Progenitor cell of endocrine pancreas (in vitro differentiated cells): ENCODE measurements at places on chromosomes 13 and 19. TPM values are rescaled to one million over a fixed set of nuclear protein-coding genes. Genes with fewer than 3 reads are reported as not detected.

- DNase-seq: no peak
These were observed 94.1 kb upstream of the FRY start for GRCh38 chr13:31937436-31937835.

DNA sequence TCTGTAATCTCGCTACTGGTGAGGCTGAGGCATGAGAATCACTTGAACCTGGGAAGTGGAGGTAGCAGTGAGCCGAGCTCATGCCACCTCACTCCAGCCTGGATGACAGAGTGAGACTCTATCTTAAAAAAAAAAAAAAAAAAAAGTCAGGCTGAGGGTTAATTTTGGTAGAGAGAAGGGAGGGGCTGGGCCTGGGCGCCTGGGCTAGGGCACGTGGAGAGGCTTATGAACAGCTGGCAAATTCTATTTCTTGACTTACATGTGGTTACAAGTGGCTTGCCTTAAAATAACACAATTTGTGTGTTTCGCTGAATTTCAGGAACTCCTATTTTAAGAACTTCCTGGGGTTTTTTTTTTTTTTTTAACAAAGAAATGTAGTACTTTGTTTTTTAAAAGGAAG lies 47.6 kb upstream of the MAP3K10 start:
- DNase-seq: no peak

- DNase-seq: no peak
These were observed 7.3 kb downstream of the C19orf53 start for GRCh38 chr19:13781547-13781946.

DNA sequence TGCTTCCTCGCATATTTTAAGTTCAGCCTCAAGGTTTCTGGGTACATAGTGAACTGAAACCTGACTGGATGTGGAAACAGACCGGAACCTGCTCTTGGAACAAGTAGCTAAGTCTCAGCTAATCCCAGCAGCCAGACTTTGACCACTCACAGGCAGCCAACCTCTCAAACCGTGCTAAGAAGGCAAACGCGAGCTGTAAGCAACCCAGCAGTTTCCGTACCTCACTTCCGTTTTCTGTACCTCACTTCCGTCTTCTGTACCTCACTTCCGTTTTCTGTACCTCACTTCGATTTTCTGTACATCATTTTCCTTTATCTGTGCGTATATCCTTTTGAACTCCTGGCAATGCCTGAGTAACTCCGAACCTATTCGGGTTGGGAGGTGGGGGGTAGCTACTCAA lies 96.8 kb downstream of the SUCLA2 start:
- DNase-seq: no peak

DNA sequence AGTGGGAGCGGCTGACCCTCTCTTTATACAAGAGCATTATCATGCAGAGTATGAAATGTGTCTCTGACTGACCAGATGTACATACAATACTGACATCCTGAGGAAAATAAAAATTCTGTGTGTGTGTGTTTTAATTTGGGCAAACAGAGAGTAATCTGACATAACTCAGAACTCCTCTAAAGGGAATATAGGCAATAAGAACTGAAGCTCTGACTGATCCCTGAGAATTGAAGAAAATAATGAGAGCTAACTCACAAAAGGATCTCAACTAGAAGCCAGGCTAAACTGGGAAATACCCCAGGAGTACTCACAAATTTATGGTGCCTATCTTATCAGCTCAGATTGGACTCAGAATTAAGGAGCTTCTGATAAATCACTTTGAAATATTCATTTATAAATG lies 539.9 kb downstream of the OLFM4 start:
- no peak for DNase-seq

The LYPD3 gene
- 0.47 and 0.60 TPM in 2 replicates for total RNA-seq
